T-helper 9 cell (primary cell): ENCODE measurements at places on chromosomes 16 and 17.

GRCh38 chr17:1882836-1883235 lies 53.0 kb downstream of the RPA1 start:
- no peak for DNase-seq

GRCh38 chr17:32793841-32794240 lies 83.1 kb downstream of the MYO1D start:
- no peak for DNase-seq

GRCh38 chr16:54509456-54509855 lies 222.9 kb upstream of the IRX3 start:
- no peak for DNase-seq

GRCh38 chr17:65154770-65155589 lies 17.8 kb downstream of the RGS9 start:
- DNase-seq = no peak

GRCh38 chr17:74798239-74798707 lies 22.1 kb upstream of the NAT9 start:
- DNase-seq = no peak

DNA sequence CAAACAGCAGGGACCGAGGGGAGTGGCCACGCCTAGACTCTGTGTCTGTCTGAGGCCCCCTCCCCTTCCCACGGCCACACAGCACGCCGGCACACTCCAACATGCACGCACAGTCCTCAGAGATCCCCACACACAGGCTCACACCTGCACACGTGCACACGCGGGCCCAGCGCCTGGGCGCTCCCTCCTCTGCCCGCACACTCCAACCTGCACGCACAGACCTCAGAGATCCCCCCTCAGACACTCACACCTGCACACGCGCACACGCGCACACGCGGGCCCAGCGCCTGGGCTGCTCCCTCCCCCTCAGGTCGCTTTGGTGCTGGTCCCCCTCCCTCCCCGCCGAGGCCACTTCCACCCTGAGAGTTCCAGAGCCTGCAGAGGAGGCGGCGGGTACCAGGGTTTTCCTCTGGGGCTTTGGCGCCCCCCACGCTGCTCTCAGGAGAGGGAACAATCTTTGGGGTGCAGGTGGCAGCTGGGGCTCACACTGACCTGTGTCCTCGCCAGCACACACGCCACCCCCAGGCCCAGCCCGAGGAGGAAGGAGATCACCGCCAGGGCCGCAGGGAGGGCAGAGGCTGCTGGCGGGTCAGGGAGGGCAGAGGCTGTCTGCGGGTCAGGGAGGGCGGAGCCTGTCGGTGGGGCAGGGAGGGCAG lies 1.6 kb downstream of the CD7 start:
- DNase-seq = peak; percentile 42

GRCh38 chr17:21214777-21215541 lies 998 bp upstream of the TMEM11 start:
- no peak for DNase-seq

- no peak for DNase-seq
Measured at GRCh38 chr16:1494129-1494640, 1.0 kb downstream of the TELO2 start.

- peak; percentile 17 for DNase-seq
Measured at GRCh38 chr17:72618001-72618509, 474.4 kb downstream of the SLC39A11 start.

- DNase-seq = no peak
Measured at GRCh38 chr16:85782451-85782850, 16.9 kb downstream of the EMC8 start.

DNA sequence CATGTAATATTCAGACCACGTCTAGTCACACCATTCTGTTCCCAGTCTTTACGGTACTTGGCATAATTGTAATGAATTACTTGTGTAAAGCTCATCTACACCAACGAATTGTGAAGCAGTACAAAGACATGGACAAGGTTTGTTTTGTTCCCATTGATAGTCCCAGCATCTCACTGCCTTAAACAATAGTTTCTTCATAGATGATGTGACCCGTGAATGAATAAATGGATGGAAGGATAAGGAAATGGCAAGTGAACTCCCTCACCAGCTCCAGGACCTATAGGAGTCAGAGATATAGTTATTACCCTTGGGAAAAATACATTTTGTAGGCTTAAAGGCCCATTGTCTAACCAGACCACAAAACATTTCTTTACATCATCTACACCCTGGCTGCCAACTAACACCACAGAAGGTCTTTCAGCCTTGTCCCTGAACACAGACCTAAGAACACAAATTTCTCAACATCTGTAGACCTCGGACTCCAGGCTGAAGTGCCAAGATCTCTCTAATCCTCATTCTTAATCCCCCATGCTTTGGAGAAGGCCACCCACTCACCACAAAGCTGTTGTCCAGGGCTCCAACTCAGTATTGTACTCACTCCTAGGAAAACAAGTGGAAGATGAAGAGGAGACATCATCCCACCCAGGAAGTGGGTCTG lies 38.2 kb downstream of the MAF start:
- DNase-seq = no peak

GRCh38 chr16:84913315-84913714 lies 93.5 kb downstream of the CRISPLD2 start:
- no peak for DNase-seq

GRCh38 chr17:27559506-27560481 lies 71.2 kb upstream of the LGALS9 start:
- no peak for DNase-seq

- DNase-seq = no peak
Measured at GRCh38 chr16:70163596-70163995, 10.0 kb upstream of the CLEC18C start.

- DNase-seq = no peak
Measured at GRCh38 chr16:89085755-89086154, 7.9 kb upstream of the ACSF3 start.

DNA sequence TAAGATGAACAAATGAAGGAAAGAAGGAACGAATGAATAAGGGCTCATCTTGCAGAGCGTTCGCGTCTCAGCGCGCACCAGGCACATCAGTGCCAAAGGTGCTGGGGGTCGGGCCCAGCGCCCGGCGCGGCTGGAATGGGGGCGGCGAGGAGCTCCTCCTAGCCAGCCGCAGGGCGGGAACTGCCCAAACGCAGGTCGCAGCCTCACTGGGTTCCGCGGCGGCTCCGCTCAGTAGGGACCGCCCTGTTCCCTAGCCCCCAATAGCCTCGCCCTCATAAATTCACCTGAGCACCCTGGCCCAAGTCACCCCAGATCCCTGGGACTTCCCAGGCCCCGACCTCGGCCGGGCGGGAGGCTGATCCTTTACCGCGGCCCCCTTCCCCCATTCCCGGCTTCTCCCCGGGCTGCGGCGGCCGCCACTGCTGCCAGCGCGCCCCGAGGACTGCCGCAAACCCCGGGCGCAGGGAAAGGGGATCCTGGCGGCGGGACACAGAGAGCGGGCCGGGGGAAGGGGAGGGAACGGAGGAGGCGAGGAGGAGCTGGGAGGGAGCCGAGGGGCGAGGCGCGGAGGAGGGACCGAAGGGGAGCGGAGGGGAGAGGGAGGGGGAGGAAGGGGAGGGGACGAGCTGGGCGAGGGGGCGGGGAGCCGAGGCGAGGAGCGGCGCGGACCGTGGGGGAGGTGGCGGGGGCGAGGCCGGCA lies 377 bp upstream of the CRHR1 start:
- no peak for DNase-seq

DNA sequence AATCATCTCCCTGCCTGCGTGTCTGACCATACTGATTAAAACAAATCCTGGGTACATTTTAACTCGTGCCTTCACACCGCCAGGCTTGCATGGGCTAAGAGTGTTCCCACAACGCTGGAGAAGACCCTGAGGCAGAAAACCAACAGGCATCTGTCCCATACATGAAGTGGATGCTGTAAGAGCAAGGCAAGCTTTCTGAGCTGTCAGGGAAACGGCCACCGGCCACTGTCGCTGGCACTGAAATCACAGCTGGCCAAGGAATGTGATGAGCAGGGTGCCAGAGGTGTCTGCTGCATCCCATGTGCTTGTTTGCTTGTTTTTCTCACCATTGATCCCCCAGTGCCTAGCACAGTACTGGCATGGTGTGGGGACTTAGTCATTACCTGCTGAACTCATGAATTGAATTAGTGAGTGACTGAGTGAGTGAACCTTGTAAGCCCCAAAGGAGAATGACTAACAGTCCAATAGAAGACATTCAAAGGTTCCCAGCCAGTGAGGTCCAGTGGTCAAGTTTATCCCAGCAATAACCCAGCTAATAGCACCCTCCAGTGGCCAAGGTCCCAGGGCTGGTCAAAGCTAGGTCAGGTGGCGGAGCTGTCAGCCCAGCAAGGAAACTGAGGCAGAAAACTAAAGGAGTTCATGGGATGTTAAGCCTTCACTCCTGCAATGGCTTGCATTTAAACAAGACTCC lies 92.7 kb upstream of the CDH5 start:
- DNase-seq = no peak

DNA sequence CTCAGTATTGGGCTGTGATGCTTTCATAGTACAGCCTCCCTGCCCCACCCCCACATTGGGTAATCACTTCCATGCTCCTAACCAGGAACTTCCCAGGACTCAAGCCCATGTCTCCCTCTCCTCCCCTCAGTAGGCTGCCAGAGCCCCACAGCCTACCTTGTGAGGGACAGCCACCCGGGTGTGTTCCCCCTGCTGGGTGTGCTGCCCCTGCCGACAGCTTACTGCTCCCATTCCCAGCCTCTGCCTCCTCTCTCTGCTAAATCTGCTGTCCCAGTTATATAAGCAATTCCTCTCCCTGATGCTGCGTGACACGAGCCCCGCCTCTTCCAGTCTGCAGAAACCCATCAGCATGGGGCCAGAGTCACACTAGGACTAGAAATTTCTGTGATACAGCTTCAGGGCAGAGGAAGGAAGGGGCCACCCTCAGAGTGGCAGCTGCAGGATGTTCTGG lies at the start of gene RSKR:
RSKR (minus strand) TSS at position 255 of the 451 bp plus-strand sequence; CDS start at position 231, 24 bp downstream.
- DNase-seq = no peak

GRCh38 chr17:56608944-56609343 lies 15.4 kb downstream of the NOG start:
- no peak for DNase-seq

- DNase-seq = no peak
Measured at GRCh38 chr17:40087903-40088718, 12.3 kb downstream of the NR1D1 start.

GRCh38 chr16:57446531-57447185 lies 527 bp downstream of the CIAPIN1 start:
- no peak for DNase-seq

DNA sequence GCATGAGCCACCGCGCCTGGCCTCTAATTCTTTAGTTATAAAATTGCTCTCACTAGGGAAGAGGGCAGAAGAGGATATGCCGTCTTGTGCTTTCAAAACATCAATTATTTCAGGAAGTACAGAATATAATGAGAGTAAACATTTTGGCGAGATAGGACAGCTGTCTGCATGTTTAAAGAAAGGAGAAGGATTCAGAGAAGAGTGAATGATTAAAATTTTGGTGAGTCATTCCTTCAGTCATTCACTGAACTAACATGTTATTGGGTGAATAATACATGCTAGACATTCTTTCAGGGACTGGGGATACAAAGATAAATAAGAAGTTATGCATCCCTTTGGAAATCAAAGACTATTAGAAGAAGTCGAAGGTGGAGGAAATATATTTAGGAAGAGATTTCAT lies 590.3 kb upstream of the GOT2 start:
- no peak for DNase-seq

GRCh38 chr16:30604316-30604947 lies 5.8 kb downstream of the ZNF689 start:
- DNase-seq = no peak

DNA sequence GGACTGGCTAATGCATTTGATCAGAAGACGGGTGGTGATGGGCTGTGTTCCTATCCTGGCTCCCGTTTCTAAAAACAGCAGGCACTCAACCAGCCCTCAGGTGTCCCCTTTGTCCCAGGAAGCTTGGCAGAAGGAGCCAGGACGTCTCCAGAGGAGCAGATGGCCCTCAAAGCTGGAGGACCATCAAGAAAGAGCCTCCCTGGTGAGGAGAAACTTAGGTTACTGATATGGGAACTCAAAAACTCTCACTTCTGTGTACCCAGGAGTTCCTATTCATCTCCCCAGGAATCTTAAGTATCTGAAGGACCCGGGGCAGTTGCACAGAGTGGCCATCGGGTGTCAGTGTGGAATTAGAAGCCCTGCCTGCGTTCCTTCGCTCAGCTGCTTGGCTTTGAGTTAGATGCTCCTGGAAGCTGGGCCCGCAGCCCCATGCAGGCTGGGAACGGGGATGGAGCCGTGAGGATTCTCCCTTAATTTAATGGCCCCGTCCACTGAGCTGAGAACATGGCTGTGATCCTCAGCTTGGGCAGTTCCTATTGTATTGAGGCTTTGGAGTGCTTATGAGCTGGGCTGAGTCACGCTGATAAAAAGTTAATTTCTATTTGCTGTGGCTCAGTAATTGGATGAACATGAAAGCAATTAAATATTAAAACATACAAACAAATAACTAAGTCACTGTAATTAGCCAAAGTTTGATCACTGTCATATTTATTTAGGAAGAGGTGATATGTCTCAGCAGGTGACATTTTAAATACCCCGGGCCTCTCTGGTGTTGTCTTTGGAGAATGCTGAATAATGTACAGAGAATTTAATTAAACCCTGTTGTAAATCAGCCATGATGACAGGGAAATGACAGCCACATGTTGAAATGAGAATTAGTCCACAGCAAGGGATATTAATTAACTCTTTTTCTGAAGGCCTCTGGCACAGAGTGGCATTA lies 402.1 kb downstream of the SEC14L1 start:
- peak; percentile 30 for DNase-seq

GRCh38 chr16:24728891-24729242 lies 584 bp upstream of the TNRC6A start:
- no peak for DNase-seq

GRCh38 chr17:58092797-58093385 lies 9.7 kb downstream of the DYNLL2 start:
- no peak for DNase-seq

- DNase-seq = peak; percentile 36
Measured at GRCh38 chr16:4142268-4142667, 26.0 kb upstream of the ADCY9 start.

DNA sequence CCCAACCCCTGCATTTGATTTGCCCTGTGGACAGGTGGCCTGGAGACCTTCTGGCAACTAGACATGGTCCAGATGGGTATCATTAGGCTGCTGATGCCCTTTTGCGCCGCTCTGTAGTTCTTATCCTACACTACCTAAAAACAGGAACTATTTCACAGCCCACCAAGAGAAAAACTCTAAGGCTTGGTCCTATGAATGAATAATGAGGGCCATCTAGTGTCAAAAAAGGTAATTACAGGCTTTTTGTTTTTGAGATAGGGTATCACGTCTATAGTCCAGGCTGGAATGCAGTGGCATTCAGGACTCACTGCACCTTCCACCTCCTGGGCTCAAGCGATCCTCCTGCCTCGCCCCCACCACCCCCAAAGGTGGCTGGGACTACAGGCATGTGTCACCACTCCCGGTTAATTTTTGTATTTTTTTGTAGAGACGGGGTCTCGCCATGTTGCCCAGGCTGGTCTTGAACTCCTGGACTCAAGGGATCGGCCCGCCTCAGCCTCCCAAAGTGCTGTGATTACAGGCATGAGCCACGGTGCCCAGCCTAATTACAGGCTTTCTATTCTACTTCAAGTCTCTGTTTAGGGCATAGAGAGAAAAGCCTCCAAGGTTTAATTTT lies 20.9 kb downstream of the COIL start:
- DNase-seq = no peak

- no peak for DNase-seq
Measured at GRCh38 chr17:81286491-81287145, 8.5 kb downstream of the SLC38A10 start.

- DNase-seq = no peak
Measured at GRCh38 chr17:43779145-43780125, 658 bp upstream of the DUSP3 start.

GRCh38 chr17:41648411-41649195 lies 24.2 kb upstream of the KRT17 start:
- DNase-seq = peak; percentile 89

- no peak for DNase-seq
Measured at GRCh38 chr17:45130681-45131615, 1.4 kb downstream of the PLCD3 start.
